HuH-7.5 (cell line): ENCODE measurements at places on chromosomes 16 and 17.
A peak's percentile ranks its signal among the peaks of the same experiment; 100 is the strongest.

DNA sequence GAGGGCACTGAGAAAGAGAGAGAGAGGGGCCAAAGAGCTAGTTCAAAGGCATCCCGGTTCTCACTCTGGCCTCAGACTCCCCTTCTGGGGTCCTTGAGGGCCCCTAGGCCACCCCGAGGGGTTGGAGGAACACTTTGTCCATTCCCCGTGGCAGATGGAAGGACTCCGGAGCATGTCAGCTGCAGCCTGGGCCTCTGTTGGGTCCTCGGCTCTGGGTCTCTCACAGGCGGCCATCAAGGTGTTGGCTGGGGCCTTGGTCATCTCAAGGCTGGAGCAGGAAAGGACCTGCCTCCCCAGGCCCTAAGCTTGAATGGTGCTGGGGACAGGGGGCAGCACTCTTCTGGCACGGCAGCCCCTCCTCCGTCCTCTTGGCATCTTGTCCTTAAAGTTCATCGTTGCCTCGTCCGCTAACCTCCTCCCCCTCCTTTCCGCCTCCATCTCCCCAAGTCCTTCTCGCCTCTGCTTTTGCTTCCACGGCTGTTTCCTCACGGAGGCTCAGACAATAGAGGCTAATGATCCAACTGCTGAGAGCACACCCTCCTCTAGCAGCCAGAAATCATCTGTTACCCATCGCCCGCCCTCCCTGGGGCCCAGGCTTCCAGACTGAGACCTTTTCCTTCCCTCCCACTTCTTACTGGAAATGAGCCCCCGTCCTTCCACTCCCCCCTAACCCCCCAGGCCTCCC is 23.3 kb downstream of the CCR7 start:
- no peak for DNase-seq

GRCh38 chr17:17570140-17570797 is 21.2 kb downstream of the PEMT start:
- DNase-seq = peak; percentile 72

GRCh38 chr16:81618661-81619060 is 160.4 kb upstream of the PLCG2 start:
- DNase-seq = no peak

DNA sequence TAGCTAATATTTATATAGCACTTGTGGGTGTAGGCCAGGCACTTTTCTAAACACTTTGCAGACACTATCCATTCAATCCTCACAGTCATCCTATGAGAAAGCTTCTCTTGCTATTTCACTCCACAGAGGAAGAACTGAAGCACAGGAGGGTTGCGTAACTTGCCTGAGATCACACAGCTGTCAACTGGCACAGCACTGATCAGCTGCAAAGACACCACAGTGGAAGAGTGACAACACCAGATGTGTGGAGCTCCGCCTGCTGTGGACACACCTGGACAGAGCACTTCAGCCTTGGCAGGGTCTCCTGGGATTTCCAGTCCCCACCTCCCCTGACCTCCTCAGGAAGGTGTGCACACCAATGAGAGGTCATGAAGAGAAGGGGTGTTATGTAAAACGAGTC is 13.3 kb upstream of the CNEP1R1 start:
- no peak for DNase-seq

DNA sequence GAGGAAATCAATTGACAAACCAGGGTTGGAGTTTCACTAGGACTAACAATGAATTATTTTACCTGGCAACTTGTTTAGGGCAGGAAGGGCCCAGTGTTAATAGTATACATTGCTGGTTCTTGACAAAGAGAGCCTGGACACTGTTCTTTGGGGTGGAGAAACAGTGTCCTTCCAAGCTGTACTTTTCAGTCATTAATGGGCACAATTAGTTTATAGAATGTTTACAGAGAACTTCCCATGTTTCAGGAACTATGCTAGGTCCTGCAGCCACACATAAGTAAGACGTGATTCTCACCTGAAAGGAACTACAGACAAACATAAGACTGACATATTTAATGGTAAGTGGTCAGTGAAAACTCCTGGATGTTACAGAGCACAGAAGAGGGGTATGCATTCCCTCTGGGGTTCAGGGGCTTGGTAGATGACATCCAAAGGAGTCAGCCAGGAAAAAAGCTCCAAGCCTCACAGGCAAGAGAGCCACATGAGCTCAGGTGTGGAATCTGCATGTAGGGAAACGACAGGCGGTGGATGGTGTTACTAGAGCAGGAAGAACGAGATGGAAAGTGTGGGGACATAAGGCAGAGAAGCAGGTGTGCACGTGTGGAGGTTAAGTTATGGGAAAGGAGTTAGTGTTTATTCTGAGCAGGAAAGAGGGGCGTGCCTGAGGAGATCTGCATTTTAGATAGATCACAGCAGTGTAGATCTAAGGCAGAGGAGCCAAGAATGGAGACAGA is 3.8 kb upstream of the DYNLL2 start:
- DNase-seq = no peak

DNA sequence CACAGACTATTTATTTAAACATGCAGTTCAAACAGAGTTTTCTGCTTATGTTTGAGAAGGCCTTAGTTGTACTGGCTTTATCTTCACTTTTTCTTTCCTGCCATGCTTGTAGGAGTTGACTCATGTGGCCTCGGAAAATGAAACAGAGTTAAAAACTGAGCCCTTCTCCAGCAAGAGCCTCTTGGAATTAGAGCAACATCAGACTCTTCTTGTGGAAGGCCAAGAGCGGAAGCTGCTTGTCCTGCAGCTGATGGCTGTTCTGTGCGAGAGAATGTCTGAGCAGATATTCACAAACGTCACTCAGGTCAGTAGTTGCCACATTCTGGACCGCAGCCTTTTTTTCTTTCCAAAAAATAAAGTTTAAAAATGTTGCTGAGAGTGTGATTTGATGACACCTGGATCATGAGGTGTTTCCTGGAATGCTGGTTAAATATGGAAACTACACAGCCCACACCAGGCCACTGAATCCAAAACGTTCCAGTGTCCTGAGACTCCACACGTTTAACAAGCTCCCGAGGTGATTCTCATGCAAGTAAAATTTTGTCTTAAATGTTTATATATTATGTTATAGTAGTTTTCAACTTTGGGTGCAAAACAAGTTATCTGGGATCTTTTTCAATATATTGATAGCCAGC is 65.9 kb downstream of the TANGO6 start:
- DNase-seq = no peak

DNA sequence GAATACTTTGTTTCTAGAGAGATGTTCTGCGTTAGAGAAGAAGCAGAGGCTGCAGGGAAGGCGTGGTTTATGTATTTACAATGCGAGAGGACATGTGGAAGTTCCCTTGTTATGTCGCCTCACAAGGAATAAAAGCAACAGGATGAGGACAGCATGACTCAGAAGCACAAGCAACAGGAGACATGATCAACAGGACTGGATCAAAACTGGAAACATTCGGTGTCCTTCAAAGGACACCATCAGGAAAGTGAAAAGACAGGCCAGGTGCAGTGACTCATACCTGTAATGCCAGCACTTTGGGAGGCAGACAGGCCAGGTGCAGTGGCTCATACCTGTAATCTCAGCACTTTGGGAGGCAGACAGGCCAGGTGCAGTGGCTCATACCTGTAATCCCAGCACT is 52.6 kb downstream of the CCDC57 start:
- no peak for DNase-seq

- DNase-seq = no peak
Measured at GRCh38 chr17:75531721-75532072, 6.2 kb downstream of the LLGL2 start.

GRCh38 chr17:43877451-43878155 is 29.7 kb downstream of the MPP2 start:
- no peak for DNase-seq

DNA sequence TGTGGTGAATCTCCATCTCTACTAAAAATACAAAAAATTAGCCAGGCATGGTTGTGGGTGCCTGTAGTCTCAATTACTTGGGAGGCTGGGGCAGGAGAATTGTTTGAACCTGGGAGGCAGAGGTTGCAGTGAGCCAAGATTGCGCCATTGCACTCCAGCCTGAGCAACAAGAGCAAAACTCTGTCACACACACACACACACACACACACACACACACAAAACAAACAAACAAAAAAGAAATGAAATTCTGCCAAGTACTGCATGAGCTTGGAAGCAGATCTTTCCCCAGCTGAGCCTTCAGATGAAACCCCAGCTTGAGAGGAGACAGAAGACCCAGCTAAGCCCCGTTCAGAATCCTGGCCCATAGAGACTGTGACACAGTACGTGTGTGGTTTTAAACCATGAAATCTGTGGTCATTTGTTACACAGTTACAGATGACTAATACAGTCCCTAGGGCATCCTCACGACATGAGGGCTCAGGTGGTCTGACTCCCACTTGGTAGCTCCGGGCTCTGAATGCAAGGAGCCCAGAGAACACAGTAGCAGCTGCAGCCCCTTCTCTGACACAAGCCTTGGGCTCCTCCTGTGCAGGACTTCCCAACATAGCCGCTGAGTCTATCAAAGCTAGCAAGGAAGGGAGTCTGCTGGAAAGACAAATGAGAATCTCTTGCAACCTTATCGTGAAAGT is 132.8 kb downstream of the SEC14L1 start:
- DNase-seq = no peak

DNA sequence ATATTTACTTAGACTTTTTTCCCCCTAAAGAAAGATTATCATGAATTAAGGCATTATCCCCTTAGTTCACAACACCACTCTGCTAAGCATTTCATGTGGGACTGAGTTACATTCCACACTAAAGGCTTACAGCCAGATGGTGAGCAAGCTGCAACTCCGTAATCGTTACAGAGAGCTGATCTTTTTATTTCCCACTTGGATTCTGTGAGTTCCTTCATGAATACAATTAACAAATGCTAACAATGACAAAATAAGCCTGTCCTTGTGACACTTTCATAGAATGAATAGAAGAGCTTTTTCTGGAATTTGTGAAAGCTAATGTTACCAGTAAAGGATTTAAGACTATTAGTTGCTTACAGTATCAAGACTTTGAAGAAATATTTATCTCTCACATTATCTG is 8.7 kb downstream of the OGFOD1 start:
- no peak for DNase-seq

- DNase-seq = no peak
Measured at GRCh38 chr17:2423271-2423670, 22.4 kb upstream of the MNT start.

GRCh38 chr16:74253161-74253938 is 43.3 kb upstream of the PSMD7 start:
- no peak for DNase-seq

DNA sequence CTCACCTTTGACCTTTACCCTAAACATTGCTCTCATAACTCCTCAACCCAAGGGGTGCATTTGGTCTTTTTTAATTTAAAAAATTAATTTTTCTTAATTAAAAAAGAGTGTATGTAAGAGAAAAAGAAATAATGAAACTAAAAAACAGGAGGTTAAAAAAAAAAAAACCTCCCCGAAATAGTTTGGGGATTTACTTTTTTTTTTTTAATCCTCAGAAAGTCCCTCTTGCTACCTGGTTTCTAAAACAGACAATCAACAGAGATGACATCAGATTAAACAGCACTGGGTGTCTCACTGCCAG is 301.3 kb downstream of the SOX9 start:
- DNase-seq = no peak

DNA sequence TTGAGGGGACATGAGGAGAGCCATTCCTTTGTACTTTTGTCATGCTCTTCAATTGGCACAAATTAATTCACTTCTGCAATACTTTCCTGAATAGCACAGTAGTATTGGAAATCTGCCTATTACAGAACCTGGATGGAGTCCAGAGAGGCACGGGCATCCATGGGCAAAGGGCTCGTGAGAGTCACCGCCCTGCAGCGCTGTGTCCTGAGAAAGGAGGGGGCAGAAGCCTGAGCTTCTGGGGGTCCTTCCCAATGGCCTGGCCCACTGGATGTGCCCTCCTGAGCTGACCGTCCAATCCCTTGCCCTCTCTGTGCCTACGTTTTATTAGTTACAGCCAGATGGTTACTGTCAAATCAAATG is 3.5 kb downstream of the G6PC1 start:
- no peak for DNase-seq

GRCh38 chr16:81928975-81929374 is 82.3 kb downstream of the SDR42E1 start:
- DNase-seq = no peak

GRCh38 chr16:79658301-79659033 is 57.9 kb upstream of the MAF start:
- DNase-seq = no peak

GRCh38 chr16:87100306-87101058 is 216.7 kb downstream of the C16orf95 start:
- no peak for DNase-seq

DNA sequence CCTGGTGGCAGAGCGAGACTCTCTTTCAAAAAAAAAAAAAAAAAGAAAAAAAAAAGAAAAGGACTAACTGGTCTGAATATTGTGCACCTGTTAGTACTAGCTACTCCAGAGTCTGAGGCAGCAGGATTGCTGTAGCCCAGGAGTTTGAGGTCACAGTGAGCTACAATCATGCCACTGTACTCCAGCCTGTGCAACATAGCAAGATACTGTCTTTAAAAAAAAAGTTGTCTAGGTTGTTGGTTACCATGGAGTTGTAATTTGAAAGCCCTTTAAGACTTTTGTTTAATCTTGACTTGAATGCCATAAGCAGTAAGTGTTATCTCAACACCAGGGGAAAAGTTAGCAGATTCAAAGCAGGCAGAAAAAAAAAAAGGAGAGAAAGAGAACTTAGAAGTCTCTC is 10.9 kb upstream of the C16orf54 start:
- DNase-seq = no peak

- no peak for DNase-seq
Measured at GRCh38 chr16:48206594-48207242, 37.4 kb upstream of the LONP2 start.

- DNase-seq = peak; percentile 95
Measured at GRCh38 chr17:75504347-75505151, 10.8 kb downstream of the CASKIN2 start.

DNA sequence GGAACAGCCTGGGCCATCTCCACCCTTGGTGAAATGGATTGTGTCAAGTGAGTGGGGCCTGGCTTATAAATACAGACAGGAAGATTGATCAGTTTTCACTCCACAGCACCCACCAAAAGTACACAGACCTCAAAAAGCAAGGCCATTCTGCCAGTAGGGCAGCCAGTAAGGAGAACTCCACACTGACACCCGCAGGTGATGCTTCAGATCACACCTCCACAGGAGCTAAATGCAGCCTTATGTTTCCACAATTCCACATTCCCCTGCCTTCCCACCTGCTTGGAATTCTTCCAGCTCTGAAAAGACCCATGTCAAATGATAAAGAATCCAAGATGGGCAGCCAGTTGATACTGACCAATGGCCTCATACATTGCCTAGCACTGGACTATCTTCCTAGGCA is 191.1 kb downstream of the ZFHX3 start:
- DNase-seq = peak; percentile 65

DNA sequence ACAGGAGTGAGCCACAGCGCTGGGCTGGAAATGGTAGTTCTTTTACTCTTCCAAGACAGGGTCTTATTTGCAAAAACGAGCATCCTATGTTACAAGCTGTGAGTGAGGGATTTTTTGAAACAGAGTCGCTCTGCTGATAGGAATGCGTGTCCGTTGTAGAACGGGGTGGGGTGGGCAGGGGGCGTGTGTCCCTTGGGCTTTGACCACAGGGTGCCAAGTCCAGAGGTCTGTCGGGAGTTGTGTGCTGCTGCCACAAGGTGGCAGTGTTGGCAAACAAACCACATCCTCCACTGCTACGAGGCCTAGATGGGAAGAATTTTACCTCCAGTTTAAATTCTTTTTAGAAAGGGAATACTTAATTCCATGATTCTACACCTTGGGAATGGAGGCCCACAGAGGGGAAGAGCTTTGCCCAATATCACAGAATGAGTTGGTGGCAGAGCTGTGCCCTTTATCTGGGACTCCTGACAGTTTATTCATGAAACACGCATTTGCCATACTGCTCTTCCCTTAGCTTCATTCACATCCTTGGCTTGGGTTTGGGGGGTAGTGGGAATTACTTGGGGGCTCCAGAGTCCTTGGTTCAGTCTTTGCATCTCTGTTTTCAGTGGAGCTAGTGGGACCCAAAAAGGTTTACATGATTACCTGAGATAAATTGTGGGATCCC is 30.6 kb upstream of the ETV4 start:
- peak; percentile 43 for DNase-seq
